OCI-LY7 (cell line): ENCODE measurements at places on chromosomes 1 and 21.

DNA sequence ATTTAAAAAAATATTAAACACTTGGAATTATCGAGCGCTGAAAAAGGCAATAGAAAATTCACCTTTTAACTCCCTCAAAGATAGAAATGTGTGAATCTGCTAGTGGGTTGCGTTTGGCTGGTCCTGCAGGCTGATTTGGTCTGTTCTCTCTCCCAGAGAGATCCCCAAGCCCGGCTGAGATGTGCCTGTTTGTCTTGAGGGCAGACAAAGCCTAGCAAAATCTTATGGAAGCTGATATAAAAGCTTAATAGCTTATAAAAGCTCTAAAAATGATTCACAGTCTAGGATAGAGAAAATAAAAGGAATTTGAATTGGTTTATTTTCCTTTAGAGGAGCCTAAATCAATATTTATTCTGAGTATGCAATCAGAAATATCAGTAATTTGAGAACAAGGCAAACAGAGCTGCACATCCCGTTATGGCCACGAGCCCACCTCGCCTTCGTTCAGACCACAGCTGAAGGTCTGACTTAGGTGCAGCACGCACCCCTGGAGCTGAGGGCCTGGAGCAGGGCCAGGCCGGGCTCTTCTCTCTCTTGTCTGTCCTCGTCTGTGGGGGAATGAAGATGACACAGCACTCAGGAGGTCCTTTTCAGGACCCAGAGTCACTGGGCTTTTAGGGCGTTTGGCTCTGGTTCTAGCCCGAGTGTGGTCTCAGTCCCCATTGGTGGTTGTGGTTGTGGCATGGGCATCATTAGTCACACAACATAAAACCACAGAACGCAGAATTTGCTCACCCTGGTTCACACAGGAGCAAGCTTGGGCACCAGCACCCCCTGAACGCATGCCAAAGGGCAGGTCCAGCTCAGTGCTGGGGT lies 18.6 kb downstream of the PDE9A start:
- no peak for DNase-seq

DNA sequence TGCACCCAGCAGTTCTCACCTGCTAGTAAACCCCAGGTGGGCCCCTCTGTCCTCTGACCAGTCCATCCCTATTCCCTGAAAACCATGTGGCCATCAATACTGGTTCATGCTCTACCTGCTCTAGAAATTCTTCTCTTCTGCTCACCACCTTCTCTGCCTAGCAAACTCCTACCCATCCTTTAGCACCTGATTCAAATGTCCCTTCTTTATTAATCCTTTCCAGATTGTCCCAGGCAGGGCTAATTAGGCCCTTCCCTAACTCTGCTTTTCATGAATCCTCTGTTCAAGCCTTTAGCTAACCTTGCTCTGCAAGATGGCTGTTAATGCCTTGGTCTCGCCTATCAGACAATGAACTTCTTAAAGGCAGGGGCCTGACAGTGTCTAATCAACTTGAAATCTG lies 62.1 kb upstream of the TRABD2B start:
- no peak for DNase-seq

DNA sequence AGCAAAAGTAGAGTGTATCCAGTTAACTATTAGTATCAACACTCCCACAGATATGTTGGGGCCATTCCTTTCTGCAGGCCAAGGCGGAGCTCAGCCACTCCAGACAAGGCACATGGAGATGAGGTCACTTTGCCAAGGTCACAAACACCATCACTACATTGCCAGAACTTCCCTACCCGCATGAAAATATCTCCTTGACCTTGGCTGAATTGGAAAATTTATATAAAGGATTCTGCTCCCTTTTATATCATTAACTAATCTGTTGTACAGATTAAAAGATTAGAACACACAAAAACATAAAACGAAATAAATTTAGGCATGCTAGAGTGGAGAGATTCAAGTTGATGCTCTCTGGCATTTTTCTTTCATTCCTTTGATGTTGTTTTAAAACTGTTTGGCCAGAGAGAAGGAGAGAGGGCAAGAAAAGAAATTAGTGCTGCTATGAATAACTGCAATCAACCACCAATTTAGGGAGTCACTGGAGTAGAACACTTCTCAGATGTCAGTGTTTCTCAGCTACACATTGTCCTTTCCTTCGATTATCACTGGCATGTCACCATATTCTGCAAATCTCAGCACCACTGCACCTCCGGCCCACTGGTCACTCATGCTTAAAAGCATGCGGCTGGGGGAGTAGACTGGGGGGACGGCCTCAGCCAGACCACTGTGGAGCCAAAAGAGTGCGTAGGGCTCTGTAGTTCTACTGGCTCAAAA lies 78.7 kb upstream of the ATP1B1 start:
- no peak for DNase-seq

- no peak for DNase-seq
Observed at GRCh38 chr1:33685256-33685655, 178.6 kb upstream of the HMGB4 start.

DNA sequence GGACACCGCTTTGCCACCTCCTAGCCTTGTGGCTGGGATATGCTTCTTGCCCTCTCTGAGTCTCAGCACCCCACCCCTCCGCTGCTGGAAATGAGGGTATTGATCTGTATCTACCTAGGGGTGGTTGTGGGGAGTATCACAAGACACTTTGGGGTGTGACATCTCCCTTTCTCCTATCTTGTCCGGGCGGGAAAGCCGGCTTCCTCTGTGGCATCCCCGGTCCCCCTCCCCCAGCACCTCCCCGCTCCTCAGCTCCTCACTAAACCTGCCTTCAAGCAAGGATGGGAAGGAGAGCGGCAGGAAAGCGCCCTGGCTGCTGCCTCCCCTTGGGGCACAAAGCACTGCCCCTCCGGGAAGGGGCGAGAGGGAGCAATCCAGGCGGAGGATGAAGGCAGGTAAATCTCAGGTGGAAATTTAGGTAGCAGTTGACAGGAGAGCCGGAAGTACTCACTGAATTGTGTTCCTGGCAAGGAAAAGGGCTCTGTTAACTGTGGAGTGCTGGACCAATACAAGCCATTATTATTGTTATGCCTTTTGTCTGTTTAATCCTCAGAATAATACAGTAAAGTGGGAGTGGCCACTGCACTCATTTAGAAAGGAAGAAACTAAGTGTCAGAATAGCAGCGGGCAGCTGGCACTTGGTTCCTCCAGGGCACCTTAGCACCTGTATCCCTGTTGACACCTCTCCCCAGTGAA lies 49.0 kb upstream of the LRP8 start:
- DNase-seq, result no peak
